ENCODE measurements at places on chromosomes 11 and 22. TPM values are rescaled to one million over a fixed set of nuclear protein-coding genes. Genes with fewer than 3 reads are reported as not detected.

APBB1 gene
- polyA plus RNA-seq: 26.0 TPM

TRPM5 gene
- polyA plus RNA-seq: not detected

IL18 gene
- 0.57 TPM for polyA plus RNA-seq

MIAT gene
- polyA plus RNA-seq: 0.41 TPM

SUSD2 gene
- 0.72 TPM for polyA plus RNA-seq

DDI1 gene
- not detected for polyA plus RNA-seq

SDF2L1 gene
- polyA plus RNA-seq: 10.1 TPM

SMIM35 gene
- 0.14 TPM for polyA plus RNA-seq

ENTHD1 gene
- not detected for polyA plus RNA-seq

LGR4 gene
- 27.6 TPM for polyA plus RNA-seq

RTN4R gene
- 13.2 TPM for polyA plus RNA-seq

EHF gene
- polyA plus RNA-seq: 1.6 TPM

ZNF195 gene
- 15.9 TPM for polyA plus RNA-seq

TMEM126B gene
- polyA plus RNA-seq: 44.4 TPM

PARVG gene
- 3.2 TPM for polyA plus RNA-seq
